ENCODE measurements at places on chromosomes 13 and 19. TPM values are rescaled to one million over a fixed set of nuclear protein-coding genes. Genes with fewer than 3 reads are reported as not detected.

The KIR2DL1 gene
- not detected for total RNA-seq

The B3GNT3 gene
- total RNA-seq = not detected

- no peak overlapping the region for H3K27ac ChIP-seq
- no peaks in the 10 kb centered on the region for H3K4me1 ChIP-seq
- no peaks in the 10 kb centered on the region for H3K36me3 ChIP-seq
Observed at GRCh38 chr19:28153123-28153522, 1059.8 kb downstream of the UQCRFS1 start.

DNA sequence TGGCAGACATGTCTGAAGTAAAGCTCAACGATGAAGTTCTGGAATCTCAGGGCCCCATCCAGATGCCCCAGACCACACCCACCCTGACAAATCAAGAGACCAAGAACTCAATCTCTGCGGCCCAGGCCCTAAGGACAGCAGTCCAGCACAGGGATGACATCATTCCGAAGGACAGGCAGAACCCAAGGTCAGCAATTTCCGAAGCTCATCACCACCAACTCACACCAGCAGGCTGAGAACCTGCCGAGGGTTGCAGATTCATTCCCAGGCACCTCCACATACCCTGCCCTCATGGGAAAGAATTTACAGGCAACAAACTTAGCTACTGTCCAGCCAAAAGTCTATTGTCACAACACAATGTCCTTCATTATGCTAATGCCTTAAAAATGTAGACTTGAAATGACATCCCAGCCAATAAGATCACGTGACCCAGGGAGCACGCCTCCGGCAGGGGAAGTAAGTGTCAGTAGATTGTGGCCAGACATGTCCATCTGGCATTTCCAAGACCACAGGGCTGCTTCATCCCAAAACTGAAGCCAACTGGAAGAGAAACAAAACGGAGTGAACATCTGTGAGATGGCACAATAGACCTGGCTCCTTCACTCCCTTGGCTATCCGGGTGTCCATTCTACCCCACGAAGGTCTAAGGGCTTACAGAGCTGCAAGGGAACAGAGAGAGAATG is 98.8 kb downstream of the CRYL1 start:
- peaks cover 55% of the 10 kb centered on the region for H3K4me1 ChIP-seq
- H3K27me3 ChIP-seq = peaks cover 2% of the 10 kb centered on the region
- H3K27ac ChIP-seq = no peak overlapping the region
- H3K4me3 ChIP-seq = no peak overlapping the region

DNA sequence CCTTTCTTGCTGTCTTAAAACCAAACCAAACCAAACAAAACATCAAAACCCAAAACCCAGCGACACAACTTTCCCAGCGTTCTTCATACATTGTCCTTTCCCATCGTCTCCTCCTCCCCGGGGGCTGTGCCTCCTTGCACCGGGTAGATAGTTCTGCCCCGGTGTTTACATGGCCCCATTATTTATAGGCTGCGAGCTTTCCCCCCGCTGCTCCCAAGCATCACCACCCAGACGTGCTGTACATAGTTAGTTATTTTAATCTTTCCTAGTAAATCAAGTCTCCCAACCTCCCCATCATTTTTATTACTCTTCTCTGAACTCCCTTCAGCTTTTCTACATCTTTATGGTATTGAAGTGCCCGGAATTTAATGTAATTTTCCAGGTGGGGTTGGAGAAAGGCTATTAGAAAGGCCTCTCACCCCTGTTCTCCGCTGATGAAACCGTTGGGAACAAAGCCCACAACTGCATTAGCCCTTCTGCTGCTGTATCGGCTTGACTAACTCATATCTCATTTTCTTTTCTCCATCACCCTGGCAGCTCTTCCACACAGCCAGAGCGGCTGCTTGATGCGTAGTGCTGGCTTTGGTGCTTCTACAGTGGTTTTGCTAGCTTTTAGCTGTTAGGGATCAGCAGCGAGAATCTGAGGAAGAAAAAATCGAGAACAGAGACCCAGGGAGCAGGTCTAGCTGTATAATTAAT is 53.1 kb downstream of the FGF9 start:
- H3K27me3 ChIP-seq = no peaks in the 10 kb centered on the region
- no peak overlapping the region for H3K4me3 ChIP-seq
- no peak for DNase-seq
- H3K4me1 ChIP-seq = no peaks in the 10 kb centered on the region
- no peaks in the 10 kb centered on the region for H3K36me3 ChIP-seq
- no peak overlapping the region for H3K27ac ChIP-seq

DNA sequence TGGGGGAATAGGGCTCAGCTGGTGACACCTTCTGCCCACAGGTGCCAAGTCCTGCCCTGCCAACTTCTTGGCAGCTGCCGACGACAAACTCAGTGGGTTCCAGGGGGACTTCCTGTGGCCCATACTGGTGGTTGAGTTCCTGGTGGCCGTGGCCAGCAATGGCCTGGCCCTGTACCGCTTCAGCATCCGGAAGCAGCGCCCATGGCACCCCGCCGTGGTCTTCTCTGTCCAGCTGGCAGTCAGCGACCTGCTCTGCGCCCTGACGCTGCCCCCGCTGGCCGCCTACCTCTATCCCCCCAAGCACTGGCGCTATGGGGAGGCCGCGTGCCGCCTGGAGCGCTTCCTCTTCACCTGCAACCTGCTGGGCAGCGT is 2.1 kb downstream of the P2RY11 start:
- no peak for DNase-seq
- H3K4me3 ChIP-seq = no peak overlapping the region
- no peaks in the 10 kb centered on the region for H3K27me3 ChIP-seq
- peaks cover 45% of the 10 kb centered on the region for H3K36me3 ChIP-seq

DNA sequence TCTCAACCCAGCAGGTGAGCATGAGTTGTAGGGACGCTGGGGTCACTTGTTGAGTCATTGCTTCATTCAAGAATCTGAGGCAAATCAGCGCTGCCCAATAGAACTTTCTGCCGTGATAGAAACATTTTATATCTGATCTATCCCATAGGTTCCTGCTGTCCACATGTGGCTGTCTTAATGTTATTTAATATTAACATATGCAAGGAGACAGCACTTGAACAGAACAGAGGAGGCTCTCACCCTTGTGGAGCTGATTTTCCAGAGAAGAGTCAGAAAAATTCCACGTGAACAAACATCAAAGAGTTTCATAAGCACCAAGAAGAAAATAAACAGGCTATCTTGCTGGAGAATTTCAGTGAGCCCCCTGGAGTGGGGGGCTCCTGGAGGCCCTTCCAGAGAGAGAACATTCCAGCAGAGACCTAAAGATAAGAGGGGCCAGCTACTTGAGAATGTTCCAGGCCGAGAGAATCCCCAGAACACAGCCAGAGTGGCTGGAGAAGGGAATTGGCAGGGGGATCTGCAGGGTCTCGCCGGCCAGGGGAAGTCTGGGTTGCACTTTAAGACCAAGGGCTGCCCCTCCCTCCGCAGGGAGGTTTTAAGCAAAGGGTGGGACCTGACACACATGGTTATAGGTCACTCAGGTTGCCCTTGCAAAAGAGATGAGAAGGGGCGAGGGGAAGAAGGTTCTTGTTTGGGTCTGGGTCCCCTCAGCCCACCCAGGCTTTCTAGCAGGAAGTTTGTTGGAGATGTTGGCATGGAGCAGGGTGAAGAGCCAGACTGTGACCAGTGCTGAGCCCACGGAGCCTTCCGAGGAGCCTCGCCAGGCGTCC is 135.7 kb downstream of the CRYL1 start:
- H3K27ac ChIP-seq = no peak overlapping the region
- no peak overlapping the region for H3K4me3 ChIP-seq
- DNase-seq = no peak

DNA sequence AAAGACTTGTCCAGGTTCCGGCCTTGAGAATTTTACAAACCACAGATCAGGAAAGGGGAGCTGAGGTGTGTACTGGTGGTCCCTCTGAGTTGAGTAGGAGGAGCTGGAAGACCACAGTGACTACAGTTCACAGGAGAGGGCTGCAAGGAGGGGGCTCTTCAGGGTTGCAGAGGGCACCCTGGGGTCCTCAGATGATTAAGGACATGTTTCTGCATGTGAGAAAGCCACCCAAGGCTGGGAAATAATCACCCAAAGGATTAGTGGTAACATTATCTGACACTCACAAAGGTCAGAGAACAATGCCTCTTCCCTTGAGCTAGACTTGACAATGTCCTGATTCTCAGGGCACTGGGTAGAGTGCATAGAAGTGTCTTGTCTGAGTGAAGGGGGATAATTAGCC is 540.4 kb downstream of the IRS2 start:
- no peak overlapping the region for H3K4me3 ChIP-seq
- peaks cover 5% of the 10 kb centered on the region for H3K27me3 ChIP-seq
- H3K36me3 ChIP-seq = no peaks in the 10 kb centered on the region
- no peak overlapping the region for H3K27ac ChIP-seq
- no peaks in the 10 kb centered on the region for H3K4me1 ChIP-seq

Data from activated T-helper 1 cell treated with anti-CD3 and anti-CD28 coated beads, Interleukin-12 subunit alpha, Interleukin-12 subunit beta, Interleukin-2, Interleukin-4 antibody, amounts not matched to agents 30 ng/mL and 10 ng/mL and 1 ng/mL, durations not matched to agents 14 hours and 24 hours and 36 hours (primary cell).